ENCODE measurements at places on chromosomes 12 and 14.

DNA sequence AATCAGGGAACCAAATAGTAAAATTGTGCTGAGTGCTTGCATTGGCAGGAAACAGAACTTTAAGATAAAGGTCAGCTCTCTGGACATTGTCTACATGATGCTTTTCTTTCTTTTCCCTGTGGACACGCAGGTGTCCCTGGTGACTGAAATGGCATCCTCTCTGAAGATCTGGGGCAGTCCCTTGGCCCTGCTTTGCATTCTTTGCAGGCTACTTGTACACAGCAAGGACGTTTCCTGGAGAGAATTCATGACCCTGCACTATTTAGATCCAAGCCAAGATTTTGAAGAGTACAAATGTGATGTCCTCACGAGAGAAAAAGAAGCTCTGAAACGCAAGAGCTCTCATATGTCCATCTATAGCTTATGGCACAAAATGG, 11.3 kb upstream of the EDDM3A start:
- no peak for DNase-seq

DNA sequence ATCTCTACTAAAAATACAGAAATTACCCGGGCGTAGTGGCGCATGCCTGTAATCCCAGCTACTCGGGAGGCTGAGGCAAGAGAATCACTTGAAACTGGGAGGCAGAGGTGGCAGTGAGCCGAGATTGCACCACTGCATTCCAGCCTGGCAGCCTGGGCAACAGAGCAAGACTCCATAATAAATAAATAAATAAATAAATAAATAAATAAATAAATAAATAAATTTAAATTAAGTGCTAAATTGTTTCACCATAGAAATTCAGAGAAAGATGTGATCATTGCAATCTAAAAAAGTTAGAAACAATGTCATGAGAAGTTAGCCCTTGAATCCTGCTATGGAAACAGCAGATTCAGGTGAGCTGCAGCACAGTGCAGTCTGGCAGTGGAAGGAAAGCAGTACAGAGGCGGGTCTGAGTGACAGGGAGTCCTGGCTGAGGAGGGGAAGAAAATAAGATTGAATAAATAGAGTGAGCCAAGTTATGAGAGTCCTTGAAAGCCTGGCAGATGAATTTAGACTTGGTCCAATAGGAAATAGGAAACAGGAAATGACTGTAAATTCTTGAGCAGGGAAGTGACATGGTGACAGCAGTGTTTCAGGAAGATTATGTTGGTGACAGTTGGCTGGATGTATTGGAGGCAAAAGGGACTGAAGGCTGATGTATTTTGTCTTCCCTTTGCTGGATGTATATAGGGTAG, 241.5 kb downstream of the GXYLT1 start:
- DNase-seq = no peak

- DNase-seq = peak; percentile 9
Observed at GRCh38 chr14:21917699-21918436, 244.2 kb upstream of the OR4E1 start.

- peak; percentile 58 for DNase-seq
Observed at GRCh38 chr14:53542732-53543131, 389.6 kb upstream of the DDHD1 start.

GRCh38 chr12:49244176-49244575, 20.7 kb upstream of the TUBA1C start:
- DNase-seq = peak; percentile 47

GRCh38 chr14:96681829-96682228, 115.4 kb upstream of the VRK1 start:
- no peak for DNase-seq

GRCh38 chr12:117384735-117385134, 23.3 kb upstream of the NOS1 start:
- no peak for DNase-seq

DNA sequence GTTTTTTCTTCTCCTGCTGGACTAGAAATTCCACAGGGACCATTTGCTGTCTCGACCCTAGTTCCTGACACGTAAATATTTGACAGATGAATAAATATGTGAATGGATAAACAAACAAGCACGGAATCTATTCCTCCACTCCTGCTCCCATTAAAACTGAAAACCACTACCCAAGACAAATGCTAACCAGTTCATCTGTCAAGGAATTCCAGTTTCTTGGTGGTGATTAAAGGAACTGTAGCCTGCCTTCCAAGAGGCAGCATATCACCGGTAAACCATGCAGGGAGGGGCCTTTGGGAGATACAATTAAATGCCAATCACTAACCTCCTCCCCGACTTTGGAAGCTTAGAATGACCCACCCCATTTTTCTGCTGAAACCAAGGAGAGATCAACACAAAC, 95.4 kb downstream of the TTC7B start:
- DNase-seq = no peak

DNA sequence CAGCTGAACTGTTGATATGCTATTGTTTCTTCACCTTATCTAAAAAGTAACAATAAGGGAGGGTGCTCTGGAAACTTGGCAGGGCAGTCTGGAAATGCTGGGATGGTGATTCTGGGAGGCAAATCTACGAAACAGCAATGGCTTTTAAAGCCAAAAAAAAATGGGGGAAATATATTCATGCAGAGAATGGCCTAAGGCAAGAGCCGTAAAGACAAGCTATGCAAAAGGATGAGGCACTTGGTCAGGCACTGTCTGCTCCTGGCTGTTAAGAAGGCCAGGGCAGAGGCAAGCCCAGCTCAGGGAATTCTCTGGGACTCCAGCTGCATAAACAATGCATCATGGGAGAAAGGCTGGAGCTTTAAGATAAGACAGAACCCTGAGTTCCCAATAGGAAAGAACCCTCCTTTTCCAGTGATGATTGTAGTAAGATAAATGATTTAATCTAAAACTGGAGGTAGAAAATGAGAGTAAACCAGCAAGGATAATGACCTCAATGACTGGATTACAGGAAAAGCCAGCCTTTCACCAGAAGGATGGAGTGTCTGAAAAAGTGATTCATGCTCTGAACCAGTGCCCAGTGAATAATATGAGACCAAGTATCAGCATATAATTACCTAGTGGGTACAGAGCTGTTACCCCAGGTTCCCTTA, 46.0 kb downstream of the ITPR2 start:
- peak; percentile 61 for DNase-seq

- no peak for DNase-seq
Observed at GRCh38 chr14:61256826-61257468, 24.2 kb downstream of the TMEM30B start.

DNA sequence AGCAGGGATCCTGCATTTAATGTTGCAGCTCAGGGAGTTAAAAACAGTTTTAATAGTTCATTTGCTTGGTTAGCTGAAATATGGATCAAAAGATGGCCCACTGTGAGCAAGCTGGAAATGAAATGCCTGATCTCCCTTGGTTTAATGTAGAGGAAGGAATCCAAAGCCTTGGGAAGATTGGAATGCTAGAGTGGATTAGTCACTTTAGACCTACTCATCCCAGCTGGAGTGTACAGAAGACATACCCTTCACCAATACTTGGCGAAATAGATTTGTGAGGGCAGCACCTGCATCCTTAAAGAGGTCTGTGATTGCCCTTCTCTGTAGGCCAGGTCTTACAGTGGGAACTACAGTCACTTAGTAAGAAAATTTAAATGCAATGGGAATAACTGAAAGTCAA, 58.0 kb upstream of the KRAS start:
- no peak for DNase-seq

GRCh38 chr14:55240526-55241178, 30.6 kb upstream of the FBXO34 start:
- DNase-seq = peak; percentile 44

DNA sequence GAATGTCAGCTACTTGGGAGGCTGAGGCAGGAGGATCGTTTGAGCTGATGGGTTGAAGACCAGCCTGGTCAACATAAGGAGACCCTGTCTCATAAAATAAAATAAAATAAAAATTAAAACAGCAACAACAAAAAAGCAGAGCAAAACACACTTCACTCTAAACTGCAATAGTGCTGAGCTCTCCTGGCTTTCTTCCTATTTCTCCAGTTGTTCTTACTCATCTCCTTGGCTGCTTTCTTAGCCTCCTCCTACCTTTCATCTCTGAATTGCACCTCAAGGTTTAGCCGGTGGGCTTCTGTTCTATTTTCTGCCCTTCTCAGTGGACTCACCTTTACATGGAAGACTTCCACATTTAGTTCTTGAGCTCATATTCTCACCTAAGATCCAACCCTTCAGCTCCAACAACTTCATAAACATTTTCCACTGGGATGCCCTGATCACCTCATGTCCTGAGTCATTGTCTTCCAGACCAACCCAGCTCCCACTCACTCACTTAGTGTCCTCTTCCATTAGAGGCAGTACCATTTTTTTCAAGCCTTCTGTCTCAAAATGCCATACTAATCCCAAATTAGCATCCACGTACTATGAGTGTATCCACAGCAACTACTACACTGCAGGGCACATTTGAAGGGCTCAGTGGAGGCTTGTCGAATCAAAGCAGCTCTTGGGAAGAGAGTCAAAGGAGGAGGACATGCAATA, 41.2 kb upstream of the TMED10 start:
- no peak for DNase-seq

- no peak for DNase-seq
Observed at GRCh38 chr12:77999074-77999715, 168.5 kb downstream of the NAV3 start.

GRCh38 chr12:85688837-85689236, 147.4 kb downstream of the RASSF9 start:
- DNase-seq = no peak

DNA sequence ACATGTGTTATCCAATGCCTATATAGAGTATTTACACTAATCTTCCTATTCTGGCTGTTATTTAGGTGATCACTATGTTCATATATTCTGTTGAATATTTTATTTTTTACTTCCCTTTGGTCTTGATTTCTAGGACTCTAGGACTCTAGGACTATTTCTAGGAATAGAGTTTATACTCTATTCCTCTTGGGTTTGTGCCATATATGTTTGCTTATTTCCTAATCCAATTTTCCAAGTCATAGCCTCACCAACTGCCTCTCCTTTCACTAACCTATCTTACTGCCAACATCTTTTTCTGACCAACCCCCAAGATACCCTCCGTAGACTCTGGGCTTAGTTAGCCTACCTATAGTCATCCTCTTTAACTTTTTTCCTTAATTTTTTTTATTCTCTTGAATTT, 28.5 kb downstream of the ARF6 start:
- no peak for DNase-seq

GRCh38 chr12:88188180-88188579, 46.1 kb downstream of the TMTC3 start:
- DNase-seq = no peak

- no peak for DNase-seq
Observed at GRCh38 chr12:119183942-119184695, 5.4 kb downstream of the HSPB8 start.

DNA sequence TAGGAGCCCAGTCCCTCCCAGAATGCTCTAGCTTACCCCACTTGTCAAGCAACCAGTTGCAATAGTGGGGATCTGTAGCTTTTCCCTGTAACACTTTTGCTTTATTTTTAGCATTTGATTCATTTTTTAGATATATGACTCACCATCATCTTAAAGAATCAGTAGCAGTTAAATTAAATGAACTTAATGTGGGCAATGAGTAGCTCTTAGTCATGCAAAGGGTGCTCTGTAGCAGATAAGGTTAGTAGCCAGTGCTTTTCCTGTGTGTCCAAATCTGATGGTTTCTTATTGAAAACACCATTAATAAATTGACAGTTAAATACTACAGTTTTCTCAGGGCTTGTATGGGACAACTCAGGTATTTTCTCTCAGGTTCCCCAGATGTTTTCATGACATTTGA, 311.8 kb downstream of the RERGL start:
- DNase-seq = no peak

- peak; percentile 8 for DNase-seq
Observed at GRCh38 chr14:32136027-32136825, 59.1 kb downstream of the ARHGAP5 start.

GRCh38 chr12:120964298-120964697, 14.0 kb upstream of the HNF1A start:
- no peak for DNase-seq

DNA sequence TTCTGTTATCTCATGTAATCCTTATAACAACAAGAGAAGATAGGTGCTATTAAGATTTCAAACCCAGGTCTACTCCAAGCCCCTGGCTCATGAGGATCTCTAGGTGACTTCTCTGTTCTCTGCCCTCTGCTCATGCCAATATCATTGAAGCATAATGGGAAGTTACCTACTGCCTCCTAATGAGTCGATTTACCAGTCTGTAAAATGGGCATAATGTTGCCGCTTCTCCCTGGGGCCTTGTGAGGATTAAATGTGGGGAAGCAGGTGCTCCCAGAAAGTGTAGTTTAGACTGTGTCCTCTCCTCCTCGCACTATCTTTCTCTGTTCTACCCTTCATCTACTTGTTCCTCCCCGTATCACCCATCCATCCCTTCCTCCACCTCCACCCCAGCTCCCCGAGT, 169.2 kb upstream of the LHX5 start:
- DNase-seq = no peak

DNA sequence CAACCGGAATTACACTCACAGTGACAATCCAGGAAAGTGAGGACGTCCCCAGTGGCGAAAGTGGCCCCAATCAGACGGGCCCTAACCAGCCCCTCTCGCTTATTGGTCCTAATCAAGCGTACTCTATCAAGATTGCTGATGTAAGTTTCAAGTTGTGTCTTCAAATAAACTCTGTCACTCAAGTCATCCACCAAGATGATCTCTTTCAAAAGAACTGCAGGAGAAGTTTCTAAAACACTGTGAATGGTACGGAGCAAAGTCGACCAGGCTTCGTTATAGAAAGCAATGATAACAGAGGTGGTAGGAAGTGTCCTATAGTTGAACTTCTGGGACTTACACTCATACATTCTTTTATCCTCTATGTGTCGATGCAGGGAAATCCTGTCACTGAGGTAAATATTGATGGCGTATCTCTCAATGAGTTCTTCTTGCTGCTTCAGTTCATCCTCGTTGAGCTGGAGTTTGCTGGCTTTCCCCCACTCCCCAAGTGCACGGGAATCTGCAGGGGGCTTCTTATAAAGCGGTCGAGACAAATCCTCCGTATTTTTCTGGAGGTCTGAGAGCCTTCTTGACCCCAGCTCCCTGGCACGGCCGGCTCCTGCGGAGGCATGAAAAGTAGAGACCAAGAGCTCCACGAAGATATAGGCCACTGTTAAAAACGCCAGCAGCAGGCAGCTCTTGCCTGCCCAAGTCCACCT, 604 bp downstream of the GALNT4 start:
- DNase-seq = no peak

GRCh38 chr12:1883513-1883912, 34.9 kb downstream of the CACNA2D4 start:
- DNase-seq = no peak

- no peak for DNase-seq
Observed at GRCh38 chr14:69652942-69653684, 41.7 kb downstream of the SUSD6 start.

DNA sequence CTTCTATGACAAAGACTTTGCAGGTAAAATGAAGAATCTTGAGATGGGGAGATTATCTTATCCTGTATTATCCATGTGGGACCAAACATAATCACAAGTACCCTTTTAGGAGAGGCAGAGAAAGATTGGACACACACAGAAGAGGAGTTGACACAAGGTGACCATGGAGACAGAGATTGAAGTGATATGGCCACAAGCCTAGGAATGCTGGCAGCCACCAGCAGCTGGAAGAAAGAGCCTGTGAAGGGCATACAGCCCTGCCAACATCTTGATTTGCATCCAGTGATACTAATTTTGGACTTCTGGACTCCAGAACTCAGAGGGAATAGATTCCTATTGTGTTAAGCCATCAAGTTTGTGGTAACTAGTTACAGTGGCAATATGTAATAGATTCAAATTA, 78.1 kb downstream of the RPS29 start:
- no peak for DNase-seq
